ENCODE measurements at places on chromosomes 6 and 20.

DNA sequence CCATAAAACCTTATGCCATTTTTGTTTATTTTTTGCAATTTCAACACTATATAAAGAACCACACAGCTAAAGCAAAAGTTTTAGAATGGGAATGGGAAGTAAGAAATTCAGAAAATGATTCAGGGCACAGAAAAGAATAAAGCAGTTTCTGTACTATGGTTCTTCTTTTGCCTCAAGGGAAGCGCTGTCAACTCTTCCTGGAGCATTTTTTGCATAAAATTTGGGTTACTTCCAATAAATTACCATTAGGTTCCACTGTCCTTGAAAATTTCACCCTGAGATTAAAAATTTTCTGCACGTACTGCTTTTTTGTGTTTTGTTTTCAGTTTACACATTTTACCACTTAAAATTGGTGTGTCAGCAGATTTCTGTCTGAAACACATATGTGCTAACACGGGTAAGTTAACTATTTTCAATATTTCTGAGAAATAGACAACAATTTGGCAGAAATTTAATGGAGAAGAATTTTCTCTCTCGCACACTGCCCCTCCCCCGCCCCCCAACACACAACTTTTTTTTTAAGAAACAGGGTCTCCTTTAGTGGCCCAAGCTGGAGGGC lies 79.6 kb downstream of the ADAT2 start:
- no peak for DNase-seq

- no peak for DNase-seq
These were observed 140.4 kb downstream of the CENPW start for GRCh38 chr6:126480268-126480667.

- no peak for DNase-seq
These were observed 5.6 kb upstream of the HM13 start for GRCh38 chr20:31508517-31509244.

- peak; percentile 85 for DNase-seq
These were observed 114.6 kb upstream of the TCF21 start for GRCh38 chr6:133774356-133774755.

- peak; percentile 30 for DNase-seq
These were observed 72.7 kb downstream of the SOX4 start for GRCh38 chr6:21666201-21666691.

- DNase-seq, result peak; percentile 51
These were observed 41.7 kb downstream of the TMEM242 start for GRCh38 chr6:157281570-157281969.

DNA sequence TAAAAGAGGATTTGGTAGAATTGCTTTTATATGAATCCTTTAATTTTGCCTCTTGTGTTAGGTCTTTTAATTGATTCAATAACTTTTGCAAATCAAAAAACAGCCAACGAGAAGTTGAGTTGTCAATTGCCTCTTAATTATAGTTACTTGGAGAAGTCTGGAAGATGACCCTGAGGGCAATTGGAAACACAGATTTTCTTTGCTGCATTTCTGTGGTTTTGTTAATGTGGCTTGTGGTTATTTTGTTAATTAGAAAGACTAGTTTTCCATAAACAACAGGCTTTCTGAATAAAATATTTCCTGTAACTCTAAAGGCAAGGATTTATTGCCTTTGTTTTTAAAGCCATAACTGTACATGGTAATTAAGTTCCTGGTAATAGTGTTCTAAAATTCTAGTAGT lies 513.0 kb downstream of the EPHA7 start:
- DNase-seq, result peak; percentile 1

- DNase-seq, result no peak
These were observed 359.6 kb downstream of the RNF144B start for GRCh38 chr6:18746727-18747126.

GRCh38 chr6:159713984-159714383 lies 13.3 kb upstream of the WTAP start:
- DNase-seq, result no peak

DNA sequence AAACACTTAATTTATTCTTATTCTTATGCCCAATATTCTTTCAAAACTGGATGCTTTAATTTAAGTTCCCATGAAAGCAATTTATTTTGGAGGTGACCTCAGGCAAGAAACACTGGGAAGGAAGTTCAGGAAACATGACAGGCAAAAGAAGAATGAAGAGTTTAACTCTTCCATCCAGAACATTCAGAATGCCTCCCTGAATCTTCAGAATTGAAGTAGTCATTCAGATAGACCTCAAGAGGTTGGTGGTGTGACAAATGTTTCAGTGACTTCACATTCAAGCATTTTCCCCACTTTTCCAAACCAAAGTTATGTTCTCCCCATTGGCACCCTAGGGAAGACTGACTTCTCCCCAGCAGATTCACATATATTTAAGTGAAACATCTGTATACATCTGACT lies 110.5 kb downstream of the HAO1 start:
- peak; percentile 6 for DNase-seq

GRCh38 chr20:57672164-57672563 lies 37.7 kb downstream of the PMEPA1 start:
- DNase-seq, result no peak

GRCh38 chr20:57532104-57532503 lies 7.2 kb upstream of the CTCFL start:
- no peak for DNase-seq

DNA sequence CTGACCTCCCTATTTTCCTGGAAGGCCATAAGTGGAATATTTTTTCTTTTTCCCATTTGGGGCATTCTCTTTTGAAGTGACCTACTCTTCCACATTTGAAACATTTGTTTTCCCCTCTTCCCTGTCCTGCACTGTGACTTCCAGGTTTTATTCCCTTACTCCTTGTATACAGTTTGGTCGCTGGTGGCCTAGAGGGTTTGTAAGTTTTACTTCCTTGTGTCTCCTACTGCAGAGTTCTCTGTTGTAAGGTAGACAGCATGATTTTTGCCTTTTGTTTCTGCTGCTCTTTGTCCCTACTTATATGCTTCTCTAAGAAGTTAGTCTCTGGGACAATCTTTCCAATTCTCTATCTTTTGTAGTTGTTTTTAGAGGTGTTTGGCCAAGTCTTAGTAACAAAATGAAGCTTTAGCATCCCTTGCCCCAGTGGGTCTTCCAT lies 7.4 kb upstream of the ZNFX1 start:
- DNase-seq, result no peak

DNA sequence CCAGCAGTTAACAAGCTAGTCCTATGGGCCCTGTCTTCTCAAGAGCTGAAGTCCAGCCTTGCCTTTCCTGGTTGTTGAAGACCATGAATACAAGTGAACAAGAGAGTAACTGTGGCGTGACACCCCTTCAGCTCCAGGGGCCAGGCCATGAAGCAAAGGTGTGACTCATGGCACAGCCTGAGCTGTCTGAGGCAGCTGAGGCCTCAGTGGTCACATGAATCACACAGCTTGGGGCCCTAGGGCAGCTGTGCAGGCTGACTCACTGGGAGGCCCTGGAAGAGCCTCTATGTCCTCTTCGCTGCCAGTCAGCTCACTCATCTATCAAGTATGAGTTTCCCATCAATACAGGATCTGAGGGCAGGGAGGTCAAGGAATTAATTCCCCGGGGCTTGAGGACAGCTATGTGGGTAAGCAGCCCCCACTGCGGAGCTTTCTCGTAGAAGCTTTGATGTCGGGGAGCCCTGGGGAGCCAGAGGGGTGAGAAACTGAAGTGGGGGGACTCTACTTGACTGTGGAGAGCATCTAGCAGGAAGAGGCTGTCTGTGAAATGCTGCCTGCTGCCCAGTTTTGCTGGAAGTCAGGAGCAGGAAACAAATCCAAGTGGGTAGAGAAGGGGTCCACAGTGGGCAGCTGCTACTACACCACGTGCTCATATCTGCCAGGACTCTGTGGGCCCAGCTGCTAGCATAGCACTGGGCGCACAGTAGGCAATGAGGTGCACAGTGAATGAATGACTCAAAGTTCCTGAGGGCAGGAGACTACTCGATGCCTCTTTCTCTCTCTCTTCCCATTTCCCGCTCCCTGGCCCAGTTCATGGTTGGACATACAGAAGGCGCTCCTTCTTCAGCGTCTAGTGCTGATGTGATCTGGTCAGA lies 13.7 kb upstream of the FAM83C start:
- DNase-seq, result peak; percentile 100

GRCh38 chr6:137362878-137363804 lies 131.1 kb downstream of the OLIG3 start:
- no peak for DNase-seq

- DNase-seq, result peak; percentile 81
These were observed 775 bp downstream of the PFDN4 start for GRCh38 chr20:54208548-54209176.

DNA sequence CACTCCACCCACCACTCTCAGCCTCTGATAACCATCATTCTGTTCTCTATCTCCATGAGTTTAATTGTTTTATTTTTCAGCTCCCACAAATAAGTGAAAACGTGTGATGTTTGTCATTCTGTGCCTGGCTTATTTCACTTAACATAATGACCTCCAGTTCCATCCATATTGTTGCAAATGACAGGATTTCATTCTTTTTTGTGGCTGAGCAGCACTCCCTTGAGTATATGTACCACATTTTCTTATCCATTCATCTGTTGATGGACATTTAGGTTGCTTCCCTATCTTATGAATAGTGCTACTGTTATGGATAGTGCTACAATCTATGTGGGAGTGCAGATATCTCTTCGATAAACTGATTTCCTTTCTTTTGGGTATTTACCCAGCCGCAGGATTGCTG lies 103.3 kb upstream of the PDE7B start:
- DNase-seq, result no peak

DNA sequence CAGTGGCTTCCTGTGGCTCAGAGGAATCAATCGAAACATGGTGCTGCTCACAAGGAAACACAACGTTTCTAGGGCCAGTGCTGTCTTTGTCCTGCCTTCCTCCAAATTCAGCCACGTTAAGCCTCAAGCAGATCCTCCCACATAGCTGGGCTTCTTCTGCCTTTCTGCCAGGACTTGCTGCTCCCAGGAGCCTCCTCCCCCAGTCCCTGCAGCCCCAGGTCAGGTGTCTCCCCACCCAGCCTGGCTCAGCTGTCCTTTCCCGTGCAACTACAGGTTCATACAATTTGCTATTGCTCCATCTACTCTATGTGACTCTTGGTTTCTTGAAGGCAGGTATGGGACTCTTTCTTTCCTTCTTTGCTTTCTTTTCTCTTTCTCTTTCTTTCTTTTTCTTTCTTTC lies 215.3 kb upstream of the RNF24 start:
- DNase-seq, result no peak

- DNase-seq, result no peak
These were observed 12.4 kb downstream of the C20orf96 start for GRCh38 chr20:278181-278580.

GRCh38 chr6:148491638-148492251 lies 149.1 kb downstream of the SASH1 start:
- DNase-seq, result peak; percentile 25

GRCh38 chr20:18727032-18727508 lies 86.5 kb upstream of the SCP2D1 start:
- peak; percentile 57 for DNase-seq

DNA sequence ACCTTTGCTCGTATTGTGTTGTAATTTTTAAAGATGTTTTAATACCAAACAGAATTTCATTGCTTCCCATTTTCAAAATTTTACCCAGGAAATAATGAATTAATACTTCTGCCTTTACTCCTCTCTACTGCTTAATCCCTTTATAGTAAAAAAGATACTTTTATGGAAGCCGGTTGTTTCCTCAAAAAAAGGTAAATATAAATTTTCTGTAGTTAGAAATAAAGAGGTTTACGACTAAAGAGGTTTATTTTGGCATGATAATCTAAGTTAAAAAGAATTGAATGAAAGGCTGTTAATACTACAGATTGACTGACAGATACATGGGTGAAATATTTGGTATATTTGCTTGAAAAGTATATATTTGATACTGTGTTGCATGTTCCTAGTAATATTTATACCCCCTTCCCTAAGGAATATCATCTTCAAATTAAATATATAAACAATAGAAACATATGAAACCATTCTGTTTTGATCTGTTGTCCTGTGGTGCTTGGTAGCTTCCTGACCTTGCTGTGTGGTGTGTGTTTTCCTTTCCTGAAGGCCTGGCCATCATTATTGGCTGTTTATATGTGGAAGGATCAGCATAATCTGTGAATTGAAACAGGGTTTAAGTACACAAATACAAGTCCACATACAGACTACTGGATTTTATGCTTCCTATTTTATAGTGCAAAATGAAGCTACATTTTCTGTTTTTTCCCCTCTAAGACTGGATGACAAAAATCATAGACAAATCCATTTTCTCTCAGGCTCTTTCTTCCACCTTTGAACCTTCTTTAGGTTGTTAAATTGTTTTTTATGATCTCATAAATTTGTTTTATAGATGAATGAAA lies 2.3 kb downstream of the LIN28B start:
- no peak for DNase-seq

DNA sequence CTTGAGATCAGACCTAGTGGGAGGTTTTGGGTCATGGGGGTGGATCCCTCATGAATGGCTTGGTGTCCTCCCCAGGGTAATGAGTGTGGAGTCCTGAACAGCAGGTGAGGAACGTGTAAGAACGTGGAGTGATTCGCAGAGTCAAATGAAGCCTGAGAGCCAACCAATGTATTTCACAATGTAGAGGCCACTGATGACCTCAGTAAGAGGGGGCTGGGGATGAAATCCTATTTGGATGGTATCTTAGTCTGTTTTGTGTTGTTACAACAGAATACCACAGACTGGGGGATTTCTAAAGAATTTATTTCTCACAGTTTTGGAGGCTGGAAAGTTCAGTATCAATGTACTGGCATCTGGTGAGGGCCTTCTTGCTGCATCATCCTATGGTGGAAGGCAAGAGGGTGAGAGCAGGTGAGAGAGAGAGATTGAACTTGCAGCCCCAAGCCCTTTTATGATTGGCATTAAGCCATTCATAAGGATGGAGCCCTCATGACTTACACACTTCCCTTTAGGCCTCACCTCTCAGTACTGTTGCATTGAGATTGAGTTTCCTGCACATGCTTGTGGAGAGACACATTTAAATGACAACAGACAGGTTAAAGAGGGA lies 47.3 kb upstream of the HIVEP1 start:
- no peak for DNase-seq

DNA sequence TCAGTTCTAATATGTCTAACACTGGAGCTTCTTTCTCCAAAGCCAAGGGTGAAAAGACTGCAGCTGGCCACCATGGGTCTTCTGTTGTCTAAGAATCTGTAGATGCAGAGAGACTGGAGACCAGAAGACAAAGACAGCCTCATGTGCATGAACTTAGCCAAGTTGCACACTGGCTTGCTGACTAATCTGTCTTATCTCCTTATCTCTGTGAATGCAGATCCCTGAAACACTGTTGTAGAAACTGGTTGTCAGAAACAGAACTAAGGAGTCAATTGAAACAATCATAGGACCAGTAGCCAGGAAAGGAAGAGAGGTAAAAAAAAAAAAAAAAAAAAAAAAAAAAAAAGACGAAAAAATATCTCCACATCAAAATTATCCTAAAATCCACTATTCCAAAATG lies 109.7 kb downstream of the BFSP1 start:
- DNase-seq, result peak; percentile 37

Measured in M059J (cell line).